SJSA1 (cell line): ENCODE measurements at places on chromosomes 1 and 21. TPM values are rescaled to one million over a fixed set of nuclear protein-coding genes. Genes with fewer than 3 reads are reported as not detected.

DNA sequence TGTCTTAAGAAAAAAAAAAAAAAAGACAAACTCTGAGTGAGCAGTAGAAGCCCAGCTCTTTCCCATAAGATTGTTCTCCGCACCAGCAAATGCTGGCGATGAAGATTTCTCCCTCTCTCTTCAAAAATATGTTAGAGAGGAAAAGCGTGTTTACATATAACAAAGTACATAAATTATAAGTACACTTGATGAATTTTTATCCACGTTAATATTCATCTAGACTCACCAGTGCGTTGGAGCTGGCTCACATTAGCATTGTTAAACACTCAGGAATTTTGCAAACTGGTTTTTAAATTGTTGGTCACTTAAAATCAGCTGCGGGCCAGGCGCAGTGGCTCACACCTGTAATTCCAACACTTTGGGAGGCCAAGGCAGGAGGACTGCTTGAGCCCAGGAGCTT is 56.0 kb downstream of the RUNX3 start:
- no peaks in the 10 kb centered on the region for H3K27me3 ChIP-seq
- no peak overlapping the region for H3K4me3 ChIP-seq

SOX13 gene
- total RNA-seq = 9.0 and 15.5 TPM in 2 replicates

DNA sequence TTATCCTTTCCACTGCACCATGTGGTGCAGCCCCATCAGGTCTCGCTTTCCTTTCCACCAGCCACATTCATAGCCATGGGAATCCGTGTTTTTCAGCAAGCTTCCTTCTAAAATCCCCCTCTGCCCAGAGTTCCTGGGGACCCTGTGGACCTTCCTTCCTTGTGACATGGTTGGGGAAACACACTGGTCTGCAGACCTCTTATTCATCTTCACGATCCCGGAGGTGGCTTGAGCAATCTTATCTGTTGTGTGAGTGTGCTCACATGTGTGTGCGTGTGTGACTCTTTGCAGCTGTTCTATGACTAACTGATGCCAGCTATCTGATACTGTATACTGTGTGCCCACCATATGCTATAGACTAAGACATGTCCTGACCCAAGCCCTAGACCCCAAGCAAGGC is 15.6 kb upstream of the IL10 start:
- peaks cover 18% of the 10 kb centered on the region for H3K4me1 ChIP-seq
- no peak overlapping the region for H3K4me3 ChIP-seq
- H3K27me3 ChIP-seq = no peaks in the 10 kb centered on the region
- no peak overlapping the region for H3K27ac ChIP-seq
- DNase-seq = no peak

CDC73 gene
- total RNA-seq = 25.0 and 26.3 TPM in 2 replicates
